ENCODE measurements at places on chromosomes 5 and 9.

- DNase-seq, result no peak
These were observed 21.5 kb downstream of the VAV2 start for GRCh38 chr9:133970581-133971058.

GRCh38 chr5:14155075-14155474 lies 11.9 kb downstream of the TRIO start:
- no peak for DNase-seq

- peak; percentile 97 for DNase-seq
These were observed 2.8 kb upstream of the UBAP1 start for GRCh38 chr9:34176089-34176488.

- DNase-seq, result no peak
These were observed 248.3 kb downstream of the CDH18 start for GRCh38 chr5:19739671-19740070.

- no peak for DNase-seq
These were observed 53.9 kb downstream of the DROSHA start for GRCh38 chr5:31477971-31478370.

- no peak for DNase-seq
These were observed 29.9 kb upstream of the TCF7 start for GRCh38 chr5:134084570-134084969.

- DNase-seq, result no peak
These were observed 199.3 kb downstream of the C9orf152 start for GRCh38 chr9:110008663-110009062.

DNA sequence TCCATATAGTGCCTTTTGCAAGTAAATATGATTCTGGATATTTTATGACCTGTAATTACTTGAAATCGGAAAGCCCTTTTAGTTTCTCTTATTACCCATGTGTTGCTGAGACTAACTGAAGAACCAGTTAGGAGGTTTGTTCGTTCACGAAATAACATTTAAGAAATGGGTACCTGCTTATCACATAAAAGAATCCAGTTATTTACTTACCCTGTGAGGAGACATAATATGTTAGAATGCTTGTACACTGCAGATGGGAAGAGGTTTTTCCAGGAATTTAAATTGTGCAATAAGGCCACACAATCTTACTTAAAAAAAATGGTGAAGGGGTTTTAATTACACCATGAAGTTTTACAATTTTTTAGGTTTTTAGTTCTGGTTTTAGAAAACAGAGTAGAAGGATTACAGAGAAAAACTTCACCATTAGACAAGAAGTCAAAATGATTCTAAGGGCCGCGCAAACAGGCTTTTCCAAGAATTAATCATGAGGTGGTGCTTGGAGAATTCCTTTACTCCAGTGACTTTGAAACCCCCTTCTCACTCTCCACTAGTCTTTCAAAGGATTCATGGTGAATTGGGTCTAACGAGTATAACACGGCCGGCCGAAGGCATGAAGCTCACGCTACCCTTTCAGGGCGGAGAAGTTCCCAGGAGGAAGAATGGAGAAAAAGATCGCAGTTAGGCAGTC lies 1.1 kb upstream of the PTGER4 start:
- peak; percentile 43 for DNase-seq

- no peak for DNase-seq
These were observed 77.9 kb upstream of the KLF9 start for GRCh38 chr9:70492319-70492777.

DNA sequence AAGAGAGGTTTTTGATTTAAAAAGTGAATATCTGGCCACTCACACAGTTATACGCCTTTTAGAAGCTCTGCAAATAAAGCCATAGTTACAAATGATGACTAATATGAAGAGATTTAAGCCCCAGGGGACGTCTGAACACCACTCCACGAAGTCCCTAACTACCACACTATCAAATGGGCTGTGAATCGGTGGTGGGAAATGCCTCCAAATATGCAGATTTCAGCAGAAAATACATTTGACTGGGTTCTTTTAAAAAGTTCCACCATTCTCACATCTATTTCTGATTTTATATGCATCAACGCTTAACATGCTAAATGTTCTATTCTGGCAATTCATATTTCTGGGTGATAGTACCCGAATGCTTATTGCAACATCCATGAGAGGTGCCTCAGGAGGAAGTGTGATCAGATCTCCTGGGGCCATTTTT lies 22.5 kb downstream of the TICAM2 start:
- peak; percentile 64 for DNase-seq

- no peak for DNase-seq
These were observed 38.8 kb downstream of the MYO10 start for GRCh38 chr5:16897284-16897704.

- no peak for DNase-seq
These were observed 91.3 kb downstream of the ZNF354C start for GRCh38 chr5:179151286-179152118.

- DNase-seq, result no peak
These were observed 40.8 kb upstream of the FOXE1 start for GRCh38 chr9:97812247-97812543.

GRCh38 chr9:110835404-110835803 lies 166.8 kb downstream of the MUSK start:
- peak; percentile 58 for DNase-seq

DNA sequence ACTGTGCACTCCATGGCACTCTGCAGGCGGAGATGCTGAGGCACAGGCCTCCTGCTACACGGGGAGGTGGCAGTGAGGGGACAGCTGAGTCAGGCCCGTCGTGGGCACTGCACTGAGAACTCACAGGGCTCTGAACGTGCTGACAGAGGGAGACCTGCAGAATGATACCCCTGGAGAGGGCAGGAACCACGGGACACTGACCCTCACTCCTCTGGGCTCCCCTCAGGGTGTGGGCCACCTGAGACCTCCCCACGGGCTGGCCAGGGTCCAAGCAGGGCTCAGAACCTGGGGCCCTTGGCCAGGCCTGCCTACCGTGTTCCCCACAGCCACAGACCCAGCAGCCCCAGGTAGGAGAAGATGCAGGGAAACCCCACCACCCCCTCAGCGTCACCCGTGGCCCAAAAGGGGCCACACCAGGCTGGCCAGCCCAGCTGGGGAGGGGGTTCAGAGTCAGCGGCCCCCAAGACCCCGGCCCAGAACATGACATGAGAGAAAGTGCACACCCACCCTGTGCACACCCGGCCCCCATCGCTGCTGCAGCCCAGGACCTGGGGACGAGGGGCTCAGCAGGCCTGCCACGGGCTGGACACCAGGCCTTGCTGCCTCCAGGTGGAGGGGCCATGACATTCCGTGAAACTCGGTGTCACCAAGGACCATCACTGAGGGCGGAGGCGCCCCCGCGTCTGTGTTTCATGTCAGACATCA lies 30.9 kb downstream of the GLT6D1 start:
- DNase-seq, result no peak

DNA sequence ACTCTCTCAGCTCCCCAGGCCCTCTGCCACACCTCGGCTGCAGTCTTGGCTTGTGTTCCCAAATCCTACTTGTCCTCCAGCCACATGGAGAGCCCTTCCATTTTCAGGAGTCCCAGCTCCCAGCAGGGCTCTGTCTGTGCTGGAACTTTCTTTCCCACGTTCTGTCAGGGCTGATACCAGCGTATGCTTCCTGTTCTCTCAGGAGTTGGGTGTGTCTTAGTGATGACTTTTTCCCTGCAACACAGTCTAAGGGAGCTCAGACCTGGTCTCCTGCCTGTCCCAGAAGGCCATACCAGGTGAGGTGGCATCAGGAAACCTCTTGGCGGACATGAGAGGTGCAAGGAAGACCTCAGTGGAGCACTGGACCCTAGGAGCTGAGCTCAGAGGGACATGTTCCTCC lies 226.5 kb downstream of the HSPA4 start:
- peak; percentile 10 for DNase-seq

GRCh38 chr9:109182940-109183798 lies 16.1 kb upstream of the FRRS1L start:
- DNase-seq, result peak; percentile 39

Measured in bronchial epithelial cell (primary cell).